H1 (cell line): ENCODE measurements at places on chromosomes 13 and 19.

DNA sequence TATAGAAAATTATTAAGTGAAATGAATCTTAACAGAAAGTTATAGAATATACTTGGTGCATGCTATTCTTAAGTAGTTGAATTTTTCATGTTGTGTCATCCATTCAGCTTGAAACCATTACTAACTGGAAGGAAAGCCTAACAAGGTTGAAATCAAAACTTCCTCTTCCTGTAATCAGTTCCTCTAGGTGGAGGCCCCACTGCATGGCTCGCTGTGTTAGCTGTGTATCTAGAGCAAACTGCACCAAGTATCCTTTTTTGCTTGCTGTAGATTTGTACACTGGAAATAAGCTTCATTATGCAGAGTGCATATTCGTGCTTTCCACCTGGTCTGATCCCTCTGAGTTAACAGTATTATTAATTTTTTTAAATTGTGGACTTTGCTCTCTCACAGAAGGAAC, 1146.1 kb downstream of the EFNB2 start:
- no peak overlapping the region for H3K27ac ChIP-seq
- H3K4me1 ChIP-seq: no peaks in the 10 kb centered on the region
- H3K36me3 ChIP-seq: no peaks in the 10 kb centered on the region
- H3K4me3 ChIP-seq: no peak overlapping the region
- no peak for DNase-seq

DNA sequence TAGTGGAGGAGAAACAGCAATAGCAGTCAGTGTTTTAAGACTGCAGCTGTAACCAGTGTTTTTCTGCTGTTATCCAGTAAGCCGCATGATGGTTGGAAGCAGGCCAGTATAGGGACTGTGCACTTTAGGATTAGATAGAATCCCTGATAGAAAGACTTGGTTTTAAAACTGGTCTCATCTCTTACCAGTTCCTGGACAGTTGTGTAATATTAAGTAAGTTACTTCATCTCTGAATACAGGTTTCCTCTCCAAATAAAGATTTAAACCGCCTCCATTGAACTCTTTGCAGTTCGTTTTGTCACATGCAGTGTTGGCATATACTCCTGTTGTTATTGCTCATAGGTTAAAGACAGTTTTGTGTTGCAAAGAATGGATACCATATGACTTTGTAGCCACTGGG, 25.6 kb downstream of the URI1 start:
- no peaks in the 10 kb centered on the region for H3K27me3 ChIP-seq
- no peak overlapping the region for H3K4me3 ChIP-seq
- no peaks in the 10 kb centered on the region for H3K36me3 ChIP-seq
- H3K27ac ChIP-seq: no peak overlapping the region

- H3K4me1 ChIP-seq: no peaks in the 10 kb centered on the region
- H3K36me3 ChIP-seq: no peaks in the 10 kb centered on the region
- no peak overlapping the region for H3K27ac ChIP-seq
- peak; percentile 89 for DNase-seq
- H3K4me3 ChIP-seq: no peak overlapping the region
These were observed 11.4 kb upstream of the IGFL1 start for GRCh38 chr19:46218160-46218559.

- DNase-seq: no peak
- H3K4me3 ChIP-seq: no peak overlapping the region
- no peaks in the 10 kb centered on the region for H3K4me1 ChIP-seq
- H3K36me3 ChIP-seq: no peaks in the 10 kb centered on the region
- no peak overlapping the region for H3K27ac ChIP-seq
These were observed 39.9 kb downstream of the ITGBL1 start for GRCh38 chr13:101492251-101492910.

DNA sequence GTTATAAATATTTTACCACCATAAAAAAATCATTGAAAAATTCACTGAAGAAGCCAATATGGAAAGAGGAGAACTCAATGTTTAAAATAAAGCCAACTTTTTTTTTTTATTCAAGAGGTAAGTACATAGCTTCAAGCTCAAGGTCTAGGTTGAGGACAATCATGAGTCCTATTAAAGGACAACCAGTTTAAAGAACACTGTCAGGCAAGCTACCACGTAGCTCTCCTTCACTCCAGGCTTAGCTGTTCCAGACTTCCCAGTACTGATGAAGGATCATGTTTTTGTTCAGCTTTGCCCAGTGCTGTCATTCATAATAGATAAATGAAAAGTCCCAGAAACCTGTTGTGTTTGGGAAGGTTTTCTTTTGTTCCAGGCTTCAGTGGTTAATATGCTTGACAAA, 10.0 kb upstream of the MLNR start:
- no peak for DNase-seq
- no peak overlapping the region for H3K4me3 ChIP-seq
- H3K27ac ChIP-seq: no peak overlapping the region
- peaks cover 3% of the 10 kb centered on the region; the same call in 1 of the 2 replicates for H3K4me1 ChIP-seq
- H3K36me3 ChIP-seq: peaks cover 3% of the 10 kb centered on the region

- H3K27ac ChIP-seq: no peak overlapping the region
- H3K36me3 ChIP-seq: no peaks in the 10 kb centered on the region
- no peak overlapping the region for H3K4me3 ChIP-seq
- no peak for DNase-seq
These were observed 79.9 kb downstream of the RNASEH2B start for GRCh38 chr13:50989476-50989875.

- no peak for DNase-seq
- no peak overlapping the region for H3K4me3 ChIP-seq
- no peak overlapping the region for H3K27ac ChIP-seq
These were observed 367.9 kb downstream of the LIG4 start for GRCh38 chr13:107847406-107847805.

- no peak overlapping the region for H3K27ac ChIP-seq
- no peaks in the 10 kb centered on the region for H3K27me3 ChIP-seq
- H3K4me1 ChIP-seq: peaks cover 5% of the 10 kb centered on the region
- DNase-seq: no peak
These were observed 16.7 kb downstream of the BICRA start for GRCh38 chr19:47625650-47626049.

DNA sequence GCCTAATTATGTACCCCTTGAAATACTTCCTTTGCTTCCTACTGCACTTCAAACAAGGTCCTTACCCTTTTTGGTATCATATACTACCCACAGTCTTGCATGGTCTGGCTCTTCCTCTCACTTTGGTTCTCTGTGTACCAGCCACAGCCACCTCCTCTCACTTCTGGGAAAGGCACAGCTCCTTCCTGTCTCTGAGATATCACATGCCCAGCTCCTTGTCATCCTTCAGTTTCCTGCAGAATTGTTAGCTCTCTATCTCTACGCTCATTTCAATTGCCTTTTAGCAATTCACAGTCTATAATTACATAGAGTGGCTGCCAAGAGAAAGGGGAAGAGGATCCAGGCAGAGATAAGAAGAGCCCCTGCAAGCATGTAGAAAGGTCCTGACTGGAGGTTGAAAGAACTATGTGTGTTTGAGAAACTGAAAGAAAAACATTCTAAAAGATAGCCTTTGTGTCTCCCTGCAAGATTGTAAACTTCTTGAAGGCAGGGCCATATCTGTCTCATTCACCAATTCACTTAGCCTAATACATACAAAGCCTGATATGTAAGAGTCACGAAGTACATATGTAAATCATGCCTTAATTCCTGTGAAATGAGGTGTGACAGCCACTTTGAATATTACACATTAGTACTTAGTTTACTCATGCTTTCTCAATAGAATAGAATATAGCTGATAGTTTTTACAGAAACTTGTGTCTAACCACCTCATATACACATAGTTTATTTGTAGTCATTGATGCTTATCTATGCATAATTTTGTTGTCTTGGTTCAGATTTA, 933.1 kb downstream of the DIAPH3 start:
- H3K4me3 ChIP-seq: no peak overlapping the region
- H3K27me3 ChIP-seq: no peaks in the 10 kb centered on the region
- H3K27ac ChIP-seq: no peak overlapping the region
- H3K36me3 ChIP-seq: no peaks in the 10 kb centered on the region

DNA sequence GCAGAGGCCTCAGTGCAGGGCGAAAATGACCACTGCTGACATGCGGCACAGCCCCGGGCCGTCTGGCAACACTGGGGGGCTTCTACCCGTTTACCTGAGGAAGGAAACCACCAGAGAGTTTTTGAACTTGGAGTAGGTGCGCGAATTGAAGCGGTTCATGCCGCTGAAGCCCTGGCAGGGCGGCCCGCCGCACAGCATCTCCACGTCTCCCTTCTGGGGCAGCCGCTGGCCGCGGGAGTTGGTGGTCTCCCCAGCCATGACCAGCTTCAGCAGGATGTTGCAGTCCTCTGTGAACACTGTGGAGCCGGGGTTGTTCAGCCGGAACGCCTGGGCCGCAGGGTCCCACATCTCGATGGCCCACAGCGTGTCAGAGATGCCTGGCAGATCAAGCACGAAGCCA, 20.3 kb upstream of the EIF3G start:
- no peaks in the 10 kb centered on the region for H3K4me1 ChIP-seq
- DNase-seq: no peak
- H3K27ac ChIP-seq: no peak overlapping the region
- H3K36me3 ChIP-seq: peaks cover 98% of the 10 kb centered on the region

DNA sequence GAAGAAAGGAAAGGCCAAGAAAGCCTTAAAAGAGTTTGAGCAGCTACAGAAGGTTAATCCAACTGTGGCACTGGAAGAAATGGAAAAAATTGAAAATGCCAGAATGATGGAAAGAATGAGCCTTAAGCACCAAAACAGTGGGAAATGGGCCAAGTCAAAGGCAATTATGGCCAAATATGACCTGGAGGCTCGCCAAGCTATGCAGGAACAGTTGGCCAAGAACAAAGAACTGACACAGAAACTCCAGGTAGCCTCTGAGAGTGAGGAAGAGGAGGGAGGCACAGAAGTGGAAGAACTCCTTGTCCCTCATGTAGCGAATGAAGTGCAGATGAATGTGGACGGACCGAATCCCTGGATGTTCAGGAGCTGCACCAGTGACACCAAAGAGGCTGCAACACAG, 5.1 kb downstream of the UTP14C start:
- no peak overlapping the region for H3K27ac ChIP-seq
- no peaks in the 10 kb centered on the region for H3K27me3 ChIP-seq
- DNase-seq: no peak
- no peak overlapping the region for H3K4me3 ChIP-seq
- no peaks in the 10 kb centered on the region for H3K4me1 ChIP-seq
- peaks cover 11% of the 10 kb centered on the region for H3K36me3 ChIP-seq

- H3K27me3 ChIP-seq: no peaks in the 10 kb centered on the region
- peaks cover 4% of the 10 kb centered on the region for H3K4me1 ChIP-seq
- H3K27ac ChIP-seq: no peak overlapping the region
- no peak overlapping the region for H3K4me3 ChIP-seq
These were observed 27.2 kb downstream of the FOXO1 start for GRCh38 chr13:40639221-40639681.

DNA sequence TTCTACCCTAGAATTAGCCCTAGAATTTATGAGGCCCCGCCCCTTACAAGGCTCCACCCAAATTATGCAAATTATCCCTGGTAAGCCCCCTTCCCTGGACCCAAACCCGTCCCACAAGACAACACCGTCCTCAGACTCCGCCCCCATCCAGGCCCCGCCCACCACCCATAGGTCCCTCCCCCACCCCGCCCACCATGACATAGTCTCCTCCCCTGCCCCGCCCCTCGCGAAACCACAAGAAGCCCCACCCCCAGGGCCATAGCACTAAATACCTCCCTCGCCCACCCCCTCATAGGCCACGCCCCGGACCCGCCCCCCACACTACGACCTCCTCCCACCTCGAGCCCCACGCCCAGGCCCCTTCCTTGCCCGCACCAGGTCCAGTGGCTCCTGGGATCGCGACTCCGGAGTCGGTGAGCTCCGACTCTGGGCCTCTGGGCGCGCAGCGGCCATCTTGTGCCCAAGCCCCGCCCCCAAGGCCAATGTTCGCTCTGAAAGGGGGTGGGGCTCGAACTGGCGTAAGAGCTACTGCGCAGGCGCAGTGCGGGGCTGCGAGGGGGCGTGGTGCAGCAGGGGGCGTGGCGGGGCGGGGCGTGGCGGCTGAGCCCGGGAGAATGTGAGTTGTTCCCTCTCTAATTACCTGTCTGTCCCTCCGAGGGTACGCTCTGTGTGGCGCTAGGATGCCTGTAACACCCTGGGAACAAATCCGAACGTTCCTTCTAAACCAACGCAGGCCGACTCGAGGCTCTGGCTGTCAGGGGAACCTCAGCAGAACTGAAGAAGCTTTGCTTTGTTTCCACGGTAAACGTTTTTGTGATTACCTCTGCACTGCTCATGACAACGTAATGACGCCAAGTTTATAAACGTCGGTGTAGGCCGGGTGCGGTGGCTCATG, at the start of gene ZNF784:
ZNF784 (minus strand) TSS at position 458 of the 895 bp plus-strand sequence; CDS start at position 453, 5 bp downstream.
- H3K36me3 ChIP-seq: no peaks in the 10 kb centered on the region; the same call in 1 of the 2 replicates
- DNase-seq: peak; percentile 87
- no peaks in the 10 kb centered on the region; the same call in 1 of the 2 replicates for H3K4me1 ChIP-seq
- H3K27ac ChIP-seq: peak within 1 kb of the TSS; percentile 84; the same call in 1 of the 2 replicates

DNA sequence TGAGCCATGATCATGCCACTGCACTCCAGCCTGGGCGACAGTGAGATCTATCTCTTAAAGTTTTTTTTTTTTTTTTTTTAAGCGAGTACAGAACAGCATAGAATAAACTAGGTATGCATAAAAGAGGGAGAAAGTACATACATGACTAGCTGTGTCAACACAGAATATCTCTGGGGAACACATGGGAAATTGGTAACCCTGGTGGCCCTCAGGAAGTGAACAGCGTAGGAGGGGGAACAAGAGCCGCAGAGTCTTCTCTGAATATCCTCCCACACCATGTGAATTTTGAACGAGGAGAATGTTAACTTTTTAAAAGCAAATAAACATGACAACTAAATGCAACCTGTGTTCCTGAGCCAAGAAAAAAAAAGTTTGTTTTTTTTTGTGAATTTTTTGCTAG, 15.2 kb downstream of the PHLDB3 start:
- no peaks in the 10 kb centered on the region for H3K4me1 ChIP-seq
- no peak overlapping the region for H3K4me3 ChIP-seq
- H3K36me3 ChIP-seq: no peaks in the 10 kb centered on the region

- H3K4me1 ChIP-seq: no peaks in the 10 kb centered on the region
- H3K27me3 ChIP-seq: no peaks in the 10 kb centered on the region
- H3K4me3 ChIP-seq: no peak overlapping the region
- no peaks in the 10 kb centered on the region for H3K36me3 ChIP-seq
- DNase-seq: no peak
- no peak overlapping the region for H3K27ac ChIP-seq
These were observed 111.3 kb upstream of the EDNRB start for GRCh38 chr13:78029901-78030300.

DNA sequence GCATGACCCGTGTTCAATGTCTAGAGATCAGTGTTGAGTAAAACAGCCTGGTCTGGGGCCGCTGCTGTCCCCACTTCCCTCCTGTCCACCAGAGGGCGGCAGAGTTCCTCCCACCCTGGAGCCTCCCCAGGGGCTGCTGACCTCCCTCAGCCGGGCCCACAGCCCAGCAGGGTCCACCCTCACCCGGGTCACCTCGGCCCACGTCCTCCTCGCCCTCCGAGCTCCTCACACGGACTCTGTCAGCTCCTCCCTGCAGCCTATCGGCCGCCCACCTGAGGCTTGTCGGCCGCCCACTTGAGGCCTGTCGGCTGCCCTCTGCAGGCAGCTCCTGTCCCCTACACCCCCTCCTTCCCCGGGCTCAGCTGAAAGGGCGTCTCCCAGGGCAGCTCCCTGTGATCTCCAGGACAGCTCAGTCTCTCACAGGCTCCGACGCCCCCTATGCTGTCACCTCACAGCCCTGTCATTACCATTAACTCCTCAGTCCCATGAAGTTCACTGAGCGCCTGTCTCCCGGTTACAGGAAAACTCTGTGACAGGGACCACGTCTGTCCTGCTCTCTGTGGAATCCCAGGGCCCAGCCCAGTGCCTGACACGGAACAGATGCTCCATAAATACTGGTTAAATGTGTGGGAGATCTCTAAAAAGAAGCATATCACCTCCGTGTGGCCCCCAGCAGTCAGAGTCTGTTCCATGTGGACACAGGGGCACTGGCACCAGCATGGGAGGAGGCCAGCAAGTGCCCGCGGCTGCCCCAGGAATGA, 1.5 kb upstream of the CEACAM5 start:
- no peak overlapping the region for H3K4me3 ChIP-seq
- no peaks in the 10 kb centered on the region for H3K36me3 ChIP-seq
- H3K27ac ChIP-seq: no peak overlapping the region
- peak; percentile 65 for DNase-seq
- no peaks in the 10 kb centered on the region for H3K4me1 ChIP-seq
- H3K27me3 ChIP-seq: no peaks in the 10 kb centered on the region
